ENCODE measurements at places on chromosomes 7 and 10.

DNA sequence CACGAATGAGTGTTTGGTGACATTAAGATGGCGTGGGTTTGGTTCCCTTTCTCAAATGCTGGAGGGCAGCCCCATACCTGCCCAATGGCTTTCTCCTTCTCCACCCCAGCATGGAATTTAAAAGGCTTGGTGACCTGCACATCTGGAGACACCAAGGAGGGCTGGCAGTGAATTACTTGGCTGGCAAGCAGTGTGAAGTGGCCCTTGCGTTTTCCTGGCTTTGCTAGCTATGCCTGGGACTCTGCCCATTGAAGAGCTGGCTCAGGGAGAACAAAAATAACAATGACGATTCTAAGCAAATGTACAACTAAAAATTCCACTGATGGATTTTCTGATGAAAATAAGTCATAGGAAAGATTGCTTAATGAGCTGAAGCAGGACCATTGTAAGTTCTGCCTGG lies 203.7 kb downstream of the CYP26A1 start:
- no peak for DNase-seq

- DNase-seq: peak; percentile 23
Measured at GRCh38 chr10:18140149-18140956, at the start of gene CACNB2. Gene CACNB2 (plus strand): TSS chr10:18140424.

DNA sequence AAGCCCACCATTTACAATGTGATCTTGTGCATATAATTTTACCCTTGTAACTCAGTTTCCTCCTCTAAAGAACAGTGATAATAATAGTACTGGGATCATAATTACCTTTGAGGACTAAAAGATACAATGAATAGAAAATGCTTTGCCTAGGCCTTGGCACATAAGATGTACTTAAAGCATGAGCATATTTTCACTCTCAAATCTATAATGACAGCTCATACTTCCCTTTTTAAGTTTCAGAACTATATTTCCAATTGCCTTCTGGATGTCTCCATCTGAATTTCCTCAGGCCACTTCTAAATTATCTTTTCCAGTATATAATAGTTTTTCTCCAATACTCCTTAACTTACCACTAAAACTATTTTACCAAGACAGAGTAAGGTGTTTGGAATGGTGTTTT lies 13.3 kb upstream of the ITGB8 start:
- no peak for DNase-seq

GRCh38 chr10:10364902-10365301 lies 652.8 kb upstream of the CELF2 start:
- no peak for DNase-seq

DNA sequence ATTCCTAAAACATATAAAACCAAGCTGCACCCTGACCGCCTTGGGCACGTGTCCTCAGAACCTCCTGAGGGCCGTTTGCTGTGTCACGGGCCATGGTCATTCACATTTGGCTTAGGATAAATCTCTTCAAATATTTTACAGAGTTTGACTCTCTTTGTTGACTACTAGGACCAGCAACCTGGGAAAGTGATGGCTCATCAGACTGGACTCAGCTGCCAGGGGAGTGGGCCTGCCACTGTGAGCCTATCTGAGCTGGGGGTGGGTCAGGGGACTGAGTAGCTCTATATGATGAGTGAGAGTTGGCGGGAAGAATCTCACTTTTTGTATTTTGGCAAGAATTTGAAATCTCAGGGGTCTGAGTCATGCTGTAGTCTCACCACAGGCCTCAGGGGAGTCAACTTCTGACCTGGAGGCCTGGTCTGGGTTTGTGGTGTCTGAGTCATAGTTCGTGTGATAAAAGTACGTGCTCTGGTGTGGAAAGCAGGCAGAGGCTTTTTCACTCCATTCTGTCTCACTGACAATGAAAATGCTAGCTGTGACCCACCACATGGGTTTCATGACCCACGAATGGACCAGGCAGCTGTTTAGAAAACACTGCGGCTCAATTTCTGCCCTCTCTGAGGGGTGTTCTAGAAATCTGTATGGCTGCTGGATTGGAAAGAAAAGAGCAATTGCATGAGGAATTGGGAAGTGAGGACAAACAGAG lies 4.2 kb upstream of the UPP1 start:
- peak; percentile 83 for DNase-seq

DNA sequence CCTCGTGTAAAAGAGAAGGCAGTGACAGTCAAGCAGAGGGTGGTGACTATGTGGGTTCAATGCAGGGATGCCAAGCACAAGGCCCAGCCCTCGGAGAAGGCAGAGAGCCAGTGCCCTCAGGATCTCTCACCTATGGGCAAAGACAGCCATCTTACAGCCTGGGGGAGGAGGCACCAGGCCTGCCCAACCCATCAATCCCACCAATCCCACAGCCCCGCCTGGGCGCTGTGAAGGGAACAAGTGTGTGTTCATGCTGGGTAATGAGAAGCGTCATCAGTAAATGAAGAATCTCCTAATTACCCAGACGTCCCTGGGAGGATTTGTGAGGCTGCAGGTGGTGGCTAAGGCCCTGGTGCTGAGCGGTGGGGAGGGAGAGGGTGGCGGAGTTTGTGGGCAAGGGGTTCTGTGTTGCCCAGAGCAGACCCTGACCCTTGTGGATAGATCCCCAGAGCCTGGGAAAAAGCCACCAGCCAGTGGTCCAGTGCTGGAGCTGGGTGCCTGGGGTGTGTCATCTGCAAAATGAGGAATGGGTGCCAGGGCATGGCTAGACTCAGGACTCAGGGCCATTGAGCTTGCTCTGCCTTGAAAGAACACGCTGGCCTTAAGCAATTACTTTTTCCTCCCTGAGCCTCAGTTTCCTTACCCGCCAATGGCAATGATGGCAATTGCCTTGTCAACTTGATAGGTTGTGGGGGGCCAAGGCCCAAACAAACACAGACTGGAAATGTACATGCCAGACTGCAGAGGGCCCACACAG lies 128.1 kb upstream of the UNC5B start:
- no peak for DNase-seq

DNA sequence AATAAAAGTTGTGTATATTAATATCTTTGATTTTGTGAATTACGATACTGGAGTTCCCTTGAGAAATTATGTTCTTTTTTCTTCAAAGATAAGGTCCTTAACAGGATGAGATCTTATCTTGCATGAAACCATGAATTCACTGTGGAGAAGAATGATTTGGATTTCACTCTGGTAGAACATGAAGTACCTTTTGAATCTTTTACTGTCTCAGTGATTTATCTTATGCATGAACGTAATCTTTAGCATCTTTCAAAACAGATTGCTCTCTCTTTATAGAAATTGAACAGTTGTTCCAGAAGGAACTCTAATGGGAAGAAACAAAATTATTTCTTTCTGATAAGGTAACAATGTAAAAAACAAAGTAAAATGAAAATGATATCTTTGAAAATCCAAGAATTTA lies 11.0 kb upstream of the ZNF438 start:
- no peak for DNase-seq

- no peak for DNase-seq
Measured at GRCh38 chr10:51649064-51649463, 50.3 kb downstream of the CSTF2T start.

GRCh38 chr7:30840141-30841024 lies 69.2 kb downstream of the MINDY4 start:
- DNase-seq: no peak

- DNase-seq: no peak
Measured at GRCh38 chr10:12067336-12067735, 1.4 kb upstream of the DHTKD1 start.

GRCh38 chr10:78973901-78974616 lies 94.7 kb upstream of the ZMIZ1 start:
- peak; percentile 61 for DNase-seq

DNA sequence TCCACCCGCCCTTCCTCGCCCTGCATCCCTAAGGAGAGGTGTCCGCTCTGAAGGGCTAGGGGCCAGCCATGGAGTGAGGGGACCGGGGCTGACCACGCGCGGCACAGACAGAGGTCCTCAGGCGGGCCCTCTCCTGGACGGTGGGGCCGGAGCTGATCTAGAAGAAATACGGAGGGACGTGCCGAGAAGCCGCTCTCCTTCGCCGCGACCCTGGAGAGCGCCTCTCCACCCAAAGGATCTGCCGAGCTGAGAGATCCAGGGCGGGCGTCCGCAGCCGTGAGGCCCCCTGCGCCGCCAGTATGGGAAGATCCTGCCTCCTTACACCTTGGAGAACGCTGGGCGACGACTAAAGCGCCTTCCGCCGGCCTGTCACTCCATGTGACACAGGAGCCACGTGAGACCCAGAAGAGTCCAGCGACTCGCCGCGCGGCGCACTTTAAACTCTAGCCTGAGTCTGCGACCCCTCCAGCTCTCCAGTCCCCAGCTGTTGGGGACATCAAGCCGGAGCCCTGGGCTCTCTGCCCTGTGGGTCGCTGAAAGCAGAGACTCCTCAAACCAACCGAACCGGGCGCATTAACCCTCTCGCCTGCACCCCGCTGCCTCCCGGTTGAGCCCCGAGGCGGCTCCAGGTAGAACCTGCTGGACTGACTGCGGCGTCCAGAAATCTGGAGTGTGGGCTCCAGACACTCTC lies 1.5 kb upstream of the SFMBT2 start:
- DNase-seq: peak; percentile 63

GRCh38 chr7:144842377-144842851 lies 6.6 kb upstream of the TPK1 start:
- DNase-seq: peak; percentile 51

- no peak for DNase-seq
Measured at GRCh38 chr7:142847353-142847752, 7.5 kb upstream of the EPHB6 start.

GRCh38 chr10:36469585-36469984 lies 655.8 kb upstream of the ANKRD30A start:
- no peak for DNase-seq

GRCh38 chr7:76346097-76346496 lies 12.7 kb downstream of the YWHAG start:
- DNase-seq: no peak

DNA sequence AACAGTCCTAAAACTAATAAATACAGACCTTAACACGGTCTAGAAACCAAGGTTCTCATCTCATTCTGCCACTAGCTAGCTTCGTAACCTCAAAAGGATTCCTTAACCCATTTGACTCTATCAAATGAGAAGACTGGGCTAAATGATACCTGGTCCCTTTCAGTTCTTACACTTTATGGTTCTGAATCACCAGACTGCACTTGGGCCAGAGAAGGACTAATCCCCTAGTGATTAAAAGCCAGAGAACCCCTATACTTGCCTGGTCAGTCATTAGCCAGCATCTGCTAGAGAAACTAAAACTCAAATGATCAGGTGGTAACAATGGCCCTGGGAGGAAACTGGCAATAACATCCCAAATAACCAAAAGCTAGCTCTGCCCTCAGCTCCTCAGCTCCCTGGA lies 16.8 kb downstream of the TMEM243 start:
- DNase-seq: no peak

- DNase-seq: no peak
Measured at GRCh38 chr10:45399113-45399512, 25.1 kb downstream of the ALOX5 start.

GRCh38 chr7:4724648-4725013 lies 42.5 kb downstream of the FOXK1 start:
- peak; percentile 12 for DNase-seq
